ENCODE measurements at places on chromosomes 1 and 21.
A peak's percentile ranks its signal among the peaks of the same experiment; 100 is the strongest.

- DNase-seq = no peak
Measured at GRCh38 chr1:62407398-62408009, 29.3 kb upstream of the USP1 start.

GRCh38 chr1:94623560-94624148 is 82.1 kb upstream of the F3 start:
- no peak for DNase-seq

DNA sequence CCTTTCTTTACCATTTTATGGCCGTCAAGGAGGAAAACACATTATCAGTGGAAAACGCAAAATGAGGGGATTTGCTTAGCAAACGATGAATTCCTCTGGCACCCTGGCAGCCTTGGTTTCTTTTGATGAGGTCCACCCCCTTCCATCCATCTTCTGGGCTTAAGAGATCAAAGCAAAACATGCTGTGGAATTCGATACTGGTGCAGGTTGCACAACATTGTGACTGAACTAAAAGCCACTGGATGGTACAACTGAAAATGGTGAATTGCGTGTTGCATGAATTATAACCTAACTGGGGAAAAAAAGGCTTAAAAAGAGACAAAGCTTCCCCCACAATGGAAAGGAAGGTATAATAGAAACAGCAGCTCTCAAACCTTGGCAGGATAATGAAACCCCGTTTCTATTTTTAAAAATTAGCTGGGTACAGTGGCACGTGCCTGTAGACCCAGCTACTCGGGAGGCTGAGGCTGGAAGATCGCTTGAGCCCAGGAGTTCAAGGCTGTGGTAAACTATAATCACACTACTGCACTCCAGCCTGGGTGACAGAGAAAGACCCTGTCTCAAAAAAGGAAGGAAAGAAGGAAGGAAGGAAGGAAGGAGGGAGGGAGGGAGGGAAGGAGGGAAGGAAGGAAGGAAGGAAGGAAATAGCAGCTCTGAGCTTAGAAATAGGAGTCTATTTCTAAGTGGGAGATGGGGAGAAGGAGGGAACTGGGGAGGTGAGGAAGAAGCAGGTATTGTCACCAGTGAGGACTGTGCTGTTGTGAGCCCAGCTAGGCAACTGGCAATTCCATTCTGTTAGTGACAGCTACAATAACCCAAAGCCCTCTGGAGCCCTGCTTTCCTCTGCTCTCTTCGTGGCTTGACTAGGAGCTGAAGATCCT is 29.0 kb upstream of the LGALS8 start:
- DNase-seq = no peak

DNA sequence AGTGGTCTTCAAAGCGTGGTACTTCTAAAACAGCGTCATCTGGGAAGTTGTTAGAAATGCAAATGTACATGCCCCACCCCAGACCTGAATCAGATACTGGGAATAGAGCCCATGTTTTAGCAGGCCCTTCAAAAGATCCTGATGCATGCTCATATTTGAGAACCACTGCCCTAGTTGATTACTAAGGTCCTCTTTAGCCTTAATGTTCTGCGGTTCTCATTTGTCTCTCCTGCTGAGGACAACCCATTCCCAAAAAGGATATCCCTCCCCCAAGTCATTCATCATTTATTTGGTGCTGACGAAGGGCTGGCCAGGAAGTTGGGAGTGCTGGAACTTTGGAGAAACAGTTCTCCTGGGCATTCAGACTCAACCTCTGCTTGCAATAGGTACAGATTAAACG is 92.4 kb upstream of the RALGPS2 start:
- DNase-seq = no peak

DNA sequence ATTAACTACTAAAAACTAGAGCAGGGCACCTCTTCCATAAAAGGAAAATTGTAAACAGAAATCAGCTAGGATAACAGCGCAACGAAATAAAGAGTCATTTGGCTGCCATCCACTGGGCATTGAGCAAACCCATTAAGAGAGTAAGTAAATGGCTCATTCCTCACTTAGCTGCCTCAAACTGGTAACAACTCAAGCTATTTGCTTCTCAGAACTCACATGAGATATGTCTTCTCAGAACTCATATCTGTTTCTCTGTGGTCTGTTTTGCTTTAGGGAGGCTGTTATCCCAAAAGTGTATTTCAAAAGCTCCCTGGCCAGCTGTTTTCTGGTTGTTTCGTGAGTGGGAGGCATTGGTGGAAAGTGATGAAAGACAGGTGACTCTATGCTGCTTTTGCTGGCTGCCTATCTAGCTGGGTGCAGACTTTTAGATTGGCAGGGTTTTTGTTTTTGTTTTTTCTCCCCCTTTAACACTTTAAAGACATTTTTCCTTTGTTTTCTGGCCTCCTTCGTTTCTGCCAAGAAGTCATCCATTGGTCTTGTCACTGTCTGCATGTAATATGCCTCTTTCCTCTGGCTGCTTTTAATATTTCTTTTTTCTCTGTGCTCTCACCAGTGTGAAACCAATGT is 269.2 kb upstream of the RGS18 start:
- DNase-seq = no peak

DNA sequence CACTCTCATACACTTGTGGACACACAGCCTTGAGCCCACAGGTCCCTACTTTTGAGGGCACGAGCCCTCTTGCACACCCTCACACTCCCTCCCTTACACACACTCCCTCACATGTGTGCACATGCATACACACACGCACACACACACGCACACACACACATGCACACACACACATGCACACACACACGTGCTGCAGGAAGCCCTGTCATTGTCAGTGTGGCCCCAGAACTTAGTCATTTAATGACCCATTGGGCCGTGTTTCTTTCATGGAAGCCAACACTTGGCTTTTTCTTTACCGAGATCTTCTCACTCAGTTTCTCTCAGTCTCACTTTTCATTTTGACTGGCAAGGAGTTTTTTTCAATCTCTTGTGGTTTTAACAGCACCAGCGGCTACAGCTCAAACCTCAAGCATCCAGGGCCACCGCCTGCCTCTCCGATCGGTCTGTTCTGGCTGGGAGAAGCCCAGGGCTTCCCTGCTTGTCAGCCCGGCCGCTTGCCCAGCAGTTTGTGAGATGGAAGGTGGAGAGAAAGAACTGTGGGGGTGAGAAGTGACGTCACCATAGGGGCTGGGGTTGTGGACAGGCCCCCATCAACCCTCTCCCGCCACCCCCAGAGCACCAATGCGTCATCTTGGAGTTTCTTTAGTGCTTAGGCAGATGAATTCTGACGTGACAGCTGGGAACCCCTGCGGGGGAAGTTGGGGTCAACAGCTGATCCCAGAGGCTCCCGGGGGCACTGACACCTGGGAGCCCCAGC is 15.8 kb upstream of the TNFRSF8 start:
- DNase-seq = no peak

DNA sequence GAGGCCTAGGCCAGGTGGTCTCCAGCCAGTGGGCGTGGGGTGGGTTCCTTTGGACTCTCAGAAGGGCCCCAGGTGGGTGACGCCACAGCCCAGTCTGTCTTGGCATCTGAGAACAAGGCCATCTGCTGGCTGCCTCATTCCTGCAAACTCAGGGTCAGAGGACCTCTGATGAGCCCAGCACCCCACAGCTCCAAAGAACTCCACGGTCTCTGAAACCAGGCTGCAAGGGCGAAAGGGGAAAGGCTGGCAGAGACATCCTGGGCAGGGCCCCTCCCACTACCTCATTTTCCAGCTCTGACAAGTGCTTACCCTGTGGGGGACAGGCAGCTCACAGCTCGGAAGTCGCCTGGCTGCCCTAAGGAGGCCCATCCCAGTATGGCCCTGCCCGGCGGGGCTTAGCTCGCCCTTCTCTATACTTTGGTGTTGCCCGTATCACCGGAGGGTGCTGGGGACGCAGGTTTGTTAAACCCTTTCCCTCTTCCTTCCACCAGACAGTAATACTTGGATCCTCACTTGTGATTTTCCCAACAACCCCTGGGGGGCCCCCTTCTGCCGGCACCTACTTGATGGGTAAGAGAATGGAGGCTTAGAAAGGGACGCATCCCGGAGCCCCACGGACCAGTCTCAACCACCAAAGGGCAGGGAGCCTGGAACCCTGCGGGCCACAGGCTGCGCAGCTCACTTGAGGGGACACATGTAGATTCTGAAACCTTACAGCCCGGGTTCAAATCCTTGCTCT is 10.9 kb upstream of the EDN2 start:
- DNase-seq = peak; percentile 37

DNA sequence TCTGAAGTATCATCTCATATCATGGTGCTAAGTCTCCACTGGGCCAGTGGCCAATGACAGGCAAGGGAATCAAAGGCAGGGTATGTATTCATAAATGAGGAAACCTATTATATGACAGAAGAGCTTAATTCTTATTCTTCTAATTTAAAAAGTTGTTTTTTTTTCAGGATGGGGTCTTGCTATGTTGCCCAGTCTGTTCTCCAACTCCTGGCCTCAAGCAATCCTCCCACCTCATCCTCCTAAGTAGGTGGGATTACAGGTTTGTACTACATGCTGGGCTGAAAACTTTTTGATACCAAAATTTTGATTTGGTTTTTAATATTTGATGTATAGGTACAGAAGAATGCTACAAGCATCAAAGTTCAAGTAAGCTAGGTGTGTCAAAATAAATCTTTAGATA is 35.0 kb downstream of the ATP8B2 start:
- no peak for DNase-seq

DNA sequence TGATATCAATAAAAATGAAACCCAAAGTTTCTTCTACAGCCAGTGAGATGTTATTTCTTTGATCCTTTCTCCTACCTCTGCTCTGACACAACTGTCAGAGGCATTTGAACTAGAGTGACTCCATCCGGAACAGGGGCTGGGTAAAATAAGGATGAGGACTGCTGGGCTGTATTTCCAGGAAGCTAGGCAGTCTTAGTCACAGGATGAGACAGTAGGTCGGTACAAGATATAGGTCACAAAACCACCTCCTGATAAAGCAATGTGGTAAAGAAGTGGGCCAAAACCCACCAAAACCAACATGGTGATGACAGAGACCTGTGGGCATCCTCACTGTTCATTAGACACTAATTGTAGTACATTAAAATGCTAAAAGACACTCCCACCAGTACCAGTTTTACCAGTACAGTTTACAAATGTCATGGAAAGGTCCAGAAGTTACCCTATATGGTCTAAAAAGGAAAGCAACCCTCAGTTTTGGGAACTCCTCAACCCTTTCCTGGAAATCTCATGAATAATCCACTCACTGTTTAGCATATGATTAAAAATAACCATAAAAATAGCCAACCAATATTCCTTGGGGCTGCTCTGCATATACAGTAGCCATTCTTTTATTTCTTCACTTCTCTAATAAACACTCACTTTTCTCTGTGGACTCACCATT is 96.7 kb downstream of the GABPA start:
- DNase-seq = no peak

GRCh38 chr1:216902669-216903381 is 179.6 kb upstream of the ESRRG start:
- DNase-seq = no peak

DNA sequence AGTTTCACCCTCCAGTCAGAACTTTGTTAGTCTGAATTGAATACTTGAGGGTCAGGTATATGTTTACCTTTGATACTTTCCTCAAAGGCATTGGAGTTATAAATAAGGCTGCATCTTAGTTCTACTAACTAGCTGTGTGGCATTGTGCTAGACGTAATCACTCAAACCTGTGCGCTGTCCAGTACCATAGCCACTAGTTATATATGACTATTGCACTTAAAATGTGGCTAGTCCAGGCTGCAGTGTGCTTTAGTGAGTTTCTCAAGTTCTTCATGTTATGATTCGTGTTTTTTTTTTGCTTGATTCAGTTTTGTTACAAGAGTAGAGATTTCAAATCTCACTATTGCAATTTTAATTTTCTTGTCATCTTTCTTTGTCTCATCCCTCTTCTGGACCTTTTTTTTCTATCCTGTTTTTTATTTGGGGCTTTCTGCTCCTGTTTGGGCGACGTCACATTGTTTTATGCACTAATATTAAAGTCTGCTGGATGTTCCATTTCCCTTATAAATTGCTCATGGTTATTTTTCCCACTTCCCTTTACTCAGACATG is 5.7 kb downstream of the MAN1A2 start:
- DNase-seq = no peak

DNA sequence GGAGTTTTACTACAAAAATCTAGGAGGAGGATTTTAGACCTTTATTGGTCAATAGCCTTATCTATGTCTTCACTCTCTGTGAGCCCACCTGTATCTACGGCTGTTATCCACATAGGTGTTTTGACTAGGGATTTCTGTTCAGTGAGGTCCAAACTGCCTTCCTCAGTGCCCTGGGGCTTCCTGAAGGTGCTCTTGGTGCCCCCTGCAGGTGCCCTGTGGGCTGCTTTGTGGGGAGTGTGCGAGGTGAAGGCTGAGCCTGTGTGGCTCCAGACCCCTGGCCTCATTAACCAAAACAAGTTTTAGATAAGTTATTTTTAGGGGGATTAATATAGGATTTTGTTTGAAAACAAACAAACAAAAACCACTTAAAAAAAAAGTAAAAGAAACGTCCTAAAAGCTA is 122.5 kb downstream of the KIF26B start:
- peak; percentile 50 for DNase-seq

- DNase-seq = no peak
Measured at GRCh38 chr1:151199873-151200581, 1.7 kb downstream of the PIP5K1A start.

GRCh38 chr1:201296352-201296751 is 13.0 kb downstream of the PKP1 start:
- DNase-seq = no peak

DNA sequence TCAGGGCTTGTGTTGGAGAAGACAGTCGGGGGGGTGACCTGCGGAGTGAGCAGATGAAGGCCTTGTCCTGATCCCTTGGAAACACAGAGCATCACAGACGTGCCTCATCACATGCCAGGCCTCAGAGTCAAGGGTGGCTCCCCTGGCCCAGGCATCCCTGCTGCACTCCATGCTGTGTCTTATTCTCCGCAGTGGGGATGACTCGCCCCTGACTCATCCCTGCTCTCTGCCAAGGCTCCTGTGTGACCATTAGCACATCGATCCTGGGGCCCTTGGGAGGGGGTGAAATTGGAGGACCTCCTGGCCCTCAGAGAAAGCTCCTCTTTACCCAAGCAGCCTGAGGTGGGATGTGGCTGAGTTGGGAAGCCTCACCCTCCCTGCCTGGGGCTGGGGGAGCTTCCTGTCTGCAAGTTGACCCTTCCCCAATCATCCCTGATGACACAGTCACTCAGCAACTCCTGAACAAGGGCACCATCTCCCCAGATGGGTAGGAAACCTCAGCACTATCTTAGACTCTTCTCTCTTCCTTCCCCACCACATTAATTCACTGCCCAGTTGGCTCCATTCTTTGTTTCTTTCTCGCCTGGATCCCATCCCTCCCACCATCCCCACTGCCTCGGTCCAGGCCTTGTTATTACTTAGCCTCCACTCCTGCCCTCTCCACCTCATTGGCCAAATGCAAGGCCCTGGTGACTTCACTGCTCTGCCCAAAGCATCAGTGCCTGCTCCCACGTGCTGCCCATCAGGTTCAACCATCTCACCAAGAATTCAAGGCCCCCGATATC is 74.6 kb downstream of the CAMK2N1 start:
- no peak for DNase-seq

- peak; percentile 31 for DNase-seq
Measured at GRCh38 chr1:203480525-203481084, 5.0 kb downstream of the PRELP start.

DNA sequence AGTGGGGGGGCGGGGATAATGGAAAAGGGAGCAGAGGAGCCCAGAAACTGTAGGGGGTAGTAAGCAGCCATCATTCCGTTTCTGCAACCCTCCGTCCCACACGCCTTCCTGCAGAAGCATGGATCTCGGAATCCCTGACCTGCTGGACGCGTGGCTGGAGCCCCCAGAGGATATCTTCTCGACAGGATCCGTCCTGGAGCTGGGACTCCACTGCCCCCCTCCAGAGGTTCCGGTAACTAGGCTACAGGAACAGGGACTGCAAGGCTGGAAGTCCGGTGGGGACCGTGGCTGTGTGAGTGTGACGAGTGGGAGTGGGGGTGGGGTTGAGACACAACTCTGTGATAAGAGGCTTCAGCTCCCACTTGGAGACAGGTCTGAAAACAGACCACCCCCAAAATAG is 706 bp downstream of the CREB3L4 start:
- no peak for DNase-seq

Measured in thyroid gland (tissue), 4 donors.